ENCODE measurements at places on chromosomes 12 and 14.

DNA sequence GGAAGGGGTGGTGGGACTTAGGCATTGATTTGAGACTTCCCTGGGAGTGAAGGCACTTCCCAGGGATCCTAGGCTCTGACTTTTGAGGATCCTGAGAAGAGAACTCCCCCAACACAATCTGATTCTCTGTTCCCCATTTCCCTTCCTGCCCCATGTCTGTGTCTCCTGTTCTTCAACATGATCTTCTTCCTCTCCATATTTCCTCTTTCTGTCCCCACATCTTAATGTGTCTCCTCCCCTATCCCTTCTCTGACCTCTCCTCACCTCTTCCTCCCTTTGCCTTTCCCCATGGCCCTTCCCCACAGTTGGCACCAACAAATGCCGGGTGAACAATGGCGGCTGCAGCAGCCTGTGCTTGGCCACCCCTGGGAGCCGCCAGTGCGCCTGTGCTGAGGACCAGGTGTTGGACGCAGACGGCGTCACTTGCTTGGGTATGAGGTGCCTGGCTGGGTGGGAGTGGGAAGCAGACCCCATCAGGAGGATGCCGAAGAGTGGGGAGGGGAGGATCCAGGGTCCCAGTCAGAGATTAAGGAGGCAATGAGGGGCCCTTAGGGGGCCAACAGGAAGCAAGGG lies 15.2 kb upstream of the LRP1-AS start:
- no peak for DNase-seq

DNA sequence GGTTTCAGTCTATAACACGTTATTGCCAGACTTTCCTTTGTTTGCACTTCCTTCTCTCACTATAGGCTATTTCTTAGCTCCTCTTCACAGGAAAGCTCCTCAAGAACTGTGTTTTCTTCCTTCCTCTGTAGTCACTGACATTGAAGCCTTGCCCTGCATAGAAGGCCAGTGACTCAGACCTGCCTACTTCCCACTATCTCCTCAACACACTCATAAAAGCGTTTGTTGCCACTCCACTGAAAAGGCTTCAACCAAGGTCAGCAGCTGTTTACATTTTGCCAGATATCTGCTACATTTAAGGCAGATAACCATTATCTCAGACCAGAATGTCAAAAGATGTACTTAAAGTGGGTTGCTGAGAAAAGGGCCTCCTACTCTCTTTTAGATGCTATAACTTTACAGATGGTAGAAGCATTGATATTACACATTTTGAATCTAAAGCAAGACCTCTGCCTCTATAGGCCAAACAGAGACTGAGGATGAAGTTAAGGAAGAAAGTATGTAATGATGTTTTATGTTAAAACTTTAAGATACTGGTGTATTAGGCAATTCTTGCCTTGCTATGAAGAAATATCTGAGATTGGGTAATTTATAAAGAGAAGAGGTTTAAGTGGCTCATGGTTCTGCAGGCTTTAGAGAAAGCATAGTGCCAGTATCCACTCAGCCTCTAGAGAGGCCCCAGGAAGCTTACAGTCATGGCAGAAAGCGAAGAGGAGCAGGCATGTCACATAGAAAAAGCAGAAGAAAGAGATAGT lies 233.3 kb upstream of the FLRT2 start:
- peak; percentile 15 for DNase-seq

DNA sequence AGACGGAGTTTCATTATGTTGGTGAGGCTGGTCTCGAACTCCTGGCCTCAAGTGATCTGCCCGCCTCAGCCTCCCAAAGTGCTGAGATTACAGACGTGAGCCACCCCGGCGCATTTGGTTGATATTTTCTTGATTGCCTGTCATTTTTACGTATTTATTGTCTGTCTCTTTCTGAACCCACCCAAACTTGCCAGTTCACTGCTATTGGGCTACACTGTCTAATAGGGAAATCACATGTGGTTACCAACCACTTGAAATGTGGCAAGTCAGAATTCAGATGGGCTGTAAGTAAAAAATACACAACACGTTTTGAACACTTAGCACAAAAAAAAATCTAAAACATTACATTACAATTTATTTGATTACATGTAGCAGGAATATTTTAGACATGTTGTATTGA lies 2.1 kb downstream of the WSB2 start:
- DNase-seq: no peak

DNA sequence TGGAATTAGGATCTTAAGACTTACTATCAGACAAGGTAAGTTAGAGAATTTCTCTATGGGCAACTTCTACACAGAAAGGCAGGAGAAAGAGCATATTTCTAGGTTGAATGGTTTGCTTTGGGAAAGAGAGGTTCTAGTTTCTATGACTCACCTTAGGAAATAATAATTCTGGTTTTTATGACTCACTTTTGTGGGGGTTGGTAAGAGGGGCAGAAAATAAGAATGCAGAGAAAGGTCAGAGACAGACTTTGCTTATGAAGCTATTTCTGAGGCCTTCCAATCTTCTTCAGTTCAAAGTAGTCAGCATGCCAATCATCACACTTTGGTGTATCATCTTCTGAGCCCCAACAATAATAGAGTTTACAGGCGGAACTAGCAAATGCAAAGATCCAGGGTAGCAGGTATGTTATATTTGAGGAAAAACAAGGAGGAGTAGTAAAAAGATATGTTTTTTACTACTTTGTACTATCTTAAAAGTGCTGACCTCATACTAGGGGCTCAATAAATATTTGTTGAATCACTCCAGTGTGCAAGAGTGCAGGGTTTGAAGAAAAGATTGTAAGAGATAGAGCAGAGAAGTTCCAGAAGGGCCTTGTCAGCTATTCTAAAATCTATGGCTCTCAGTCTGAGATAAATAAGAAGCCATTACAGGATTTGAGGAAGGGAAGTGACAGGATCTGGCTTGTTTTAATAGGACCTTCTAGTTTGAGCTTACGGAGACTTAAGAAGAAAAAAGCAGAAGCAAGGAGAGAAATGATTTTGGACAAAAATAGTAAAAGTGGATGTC lies 56.7 kb upstream of the LRFN5 start:
- no peak for DNase-seq

GRCh38 chr12:65464930-65465329 lies 186.4 kb downstream of the MSRB3 start:
- no peak for DNase-seq

DNA sequence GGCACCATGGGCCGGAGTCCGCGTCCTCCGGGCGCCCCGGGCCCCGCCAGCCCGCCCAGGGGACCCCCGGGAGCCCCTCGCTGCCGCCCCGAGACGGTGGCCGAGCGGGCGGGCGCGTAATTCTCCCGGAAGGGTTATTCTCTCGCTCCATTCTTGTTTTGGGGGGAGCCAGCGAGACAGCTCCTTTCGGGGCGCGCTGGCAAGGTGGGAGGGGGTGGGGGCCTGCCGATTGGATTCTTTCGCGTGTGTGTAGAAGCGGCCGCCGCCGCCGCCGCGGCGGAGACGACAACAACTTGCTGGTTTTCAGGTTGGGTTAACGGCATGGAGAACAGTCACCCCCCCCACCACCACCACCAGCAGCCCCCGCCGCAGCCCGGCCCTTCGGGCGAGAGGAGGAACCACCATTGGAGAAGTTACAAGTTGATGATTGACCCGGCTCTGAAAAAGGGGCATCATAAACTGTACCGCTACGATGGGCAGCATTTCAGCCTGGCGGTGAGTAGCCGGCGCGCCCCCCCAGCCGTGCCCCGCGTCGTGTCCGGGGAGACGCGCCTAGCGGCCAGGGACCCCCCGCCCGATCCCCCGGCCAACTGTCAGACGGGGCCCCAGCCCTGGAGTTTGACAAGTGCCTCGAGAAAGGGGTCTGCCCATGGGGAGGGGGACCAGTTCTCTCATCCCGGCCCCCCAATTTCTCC lies 755 bp downstream of the SETD1B start:
- peak; percentile 24 for DNase-seq

Data from KG1 (cell line).